Cortex of kidney (tissue), 1 donor: ENCODE measurements at places on chromosomes 13 and 19.

DNA sequence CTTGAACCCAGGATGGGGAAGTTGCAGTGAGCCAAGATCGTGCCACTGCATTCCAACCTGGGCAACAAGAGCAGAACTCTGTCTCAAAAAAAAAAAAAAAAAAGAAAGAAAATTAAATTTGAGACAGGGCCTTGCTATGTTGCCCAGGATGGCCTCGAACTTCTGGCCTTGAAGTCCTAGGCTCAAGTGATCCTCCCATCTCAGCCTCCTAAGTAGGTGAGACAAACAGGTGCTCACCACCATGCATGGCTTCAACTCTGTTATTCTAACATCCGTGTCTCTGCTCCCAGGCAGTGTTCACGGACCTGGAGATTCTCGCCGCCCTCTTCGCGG is 40.3 kb downstream of the PDE4A start:
- no peak for DNase-seq

DNA sequence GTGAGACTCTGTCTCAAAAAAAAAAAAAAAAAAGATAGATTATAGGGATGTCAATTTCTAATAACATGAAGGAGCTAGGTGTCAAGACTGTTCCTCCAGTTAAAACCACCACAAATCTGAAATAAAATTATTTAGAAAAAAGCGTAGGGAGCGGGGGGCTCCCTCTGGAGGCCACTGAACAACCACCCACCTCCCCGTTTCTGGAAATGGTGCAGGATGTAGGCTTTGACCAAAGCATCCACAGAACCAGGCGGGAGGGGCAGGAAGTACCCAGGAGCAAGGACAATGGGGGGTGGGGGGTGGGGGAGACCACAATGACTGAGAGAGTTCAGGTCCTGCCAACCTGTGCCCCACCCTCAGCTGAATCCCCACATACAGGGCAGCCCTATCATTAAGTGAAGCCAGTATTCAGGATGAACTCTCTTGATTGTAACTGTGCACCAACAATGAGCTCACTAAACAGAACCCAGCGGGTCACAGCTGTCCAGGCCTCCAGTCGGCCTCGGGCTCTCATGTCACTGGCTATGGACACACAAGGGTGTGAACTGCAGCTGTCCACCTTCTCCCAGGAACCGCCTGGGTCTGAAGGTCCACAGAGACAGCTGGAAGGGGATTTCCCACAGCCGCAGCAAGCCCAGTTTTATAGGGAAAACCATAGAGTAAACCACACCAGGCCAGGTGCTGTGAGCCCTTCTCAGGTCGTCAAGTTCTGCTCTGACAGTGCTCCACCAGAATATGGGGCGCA is 6.6 kb downstream of the ZSCAN18 start:
- no peak for DNase-seq

DNA sequence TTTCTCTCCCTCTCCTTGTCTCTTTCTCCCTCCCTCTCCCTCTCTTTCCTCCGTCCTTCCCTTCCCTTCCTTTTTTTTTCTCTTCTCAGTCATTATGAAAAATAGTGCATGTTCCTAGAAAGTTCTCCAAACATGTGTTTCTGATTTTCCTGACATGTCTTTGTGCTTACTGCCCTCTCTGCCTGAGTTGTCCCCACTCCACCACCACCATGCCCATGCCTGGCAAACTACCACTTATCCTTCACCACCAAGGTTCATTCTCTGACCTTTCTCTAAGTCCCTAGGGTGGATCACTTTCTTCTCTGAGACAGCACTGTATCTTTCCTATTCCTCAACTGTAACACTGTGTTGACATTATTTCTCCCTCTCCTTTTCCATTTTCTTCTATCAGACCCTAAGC is 98.2 kb downstream of the LACC1 start:
- DNase-seq, result no peak

DNA sequence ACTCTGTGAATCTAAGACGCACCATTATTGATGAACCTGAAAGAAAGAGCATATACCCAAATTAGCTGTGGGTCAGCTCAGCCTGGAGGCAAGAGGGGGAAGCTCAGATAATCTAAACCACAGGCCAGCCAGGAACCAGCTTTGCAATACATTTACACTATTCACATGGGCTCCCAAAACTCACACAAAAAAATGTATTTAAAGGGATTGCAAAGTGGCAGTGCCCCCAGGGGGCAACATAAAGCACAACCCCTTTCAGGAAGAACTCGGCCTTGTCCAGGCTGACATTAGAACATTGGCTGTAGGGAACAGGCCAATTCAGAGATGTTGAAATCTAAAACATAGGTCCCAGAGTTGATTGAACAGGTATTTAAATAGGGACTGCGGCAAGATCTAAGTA is 3.2 kb upstream of the PROZ start:
- DNase-seq, result no peak

- DNase-seq, result no peak
Measured at GRCh38 chr19:45087531-45087930, 5.4 kb upstream of the PPP1R37 start.

GRCh38 chr13:24459726-24460125 is 52.9 kb downstream of the PARP4 start:
- DNase-seq, result no peak

DNA sequence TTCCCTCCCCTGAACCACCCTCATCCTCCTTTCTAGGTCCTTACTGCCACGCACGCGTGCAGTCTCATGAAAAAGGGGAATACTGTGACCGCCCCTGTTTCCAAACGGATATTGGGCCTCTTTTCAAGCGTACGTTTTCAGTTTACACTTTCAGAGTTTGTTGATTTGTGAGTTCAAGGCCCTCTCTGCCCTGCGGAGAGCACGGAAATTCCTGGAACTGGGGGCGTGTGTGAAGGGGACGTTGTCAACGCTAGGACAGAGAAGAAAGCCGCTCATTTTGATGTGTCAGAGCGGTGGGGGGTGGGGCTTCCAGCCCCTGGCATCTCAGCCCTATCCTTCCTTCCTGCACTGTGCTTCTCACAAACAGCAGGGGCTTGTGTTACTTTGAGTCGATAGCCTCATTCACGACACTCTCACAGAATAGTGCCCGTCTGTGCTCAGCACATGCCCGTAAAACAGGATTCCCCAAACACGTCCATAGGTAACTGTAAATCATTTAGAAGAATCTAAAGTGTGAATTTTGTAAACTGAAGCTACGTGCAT is 137.6 kb upstream of the PEG3 start:
- no peak for DNase-seq

DNA sequence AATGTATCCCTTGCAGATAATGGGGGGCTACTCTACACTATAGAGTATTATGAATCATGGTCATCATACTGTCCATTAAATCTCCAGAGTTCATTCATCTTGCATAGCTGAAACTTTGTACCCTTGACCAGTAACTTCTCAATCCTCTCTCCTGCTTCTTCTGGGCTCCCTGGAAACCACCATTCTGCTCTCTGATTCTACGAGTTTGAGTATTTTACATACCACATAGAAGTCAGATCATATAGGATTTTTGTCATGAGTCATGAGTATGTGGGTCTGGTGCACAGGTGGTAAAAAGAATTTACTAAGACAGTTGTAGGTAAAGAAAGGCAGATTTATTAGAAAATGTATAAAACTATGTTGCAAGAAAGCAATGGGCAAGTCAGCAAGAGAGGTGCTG is 41.9 kb downstream of the WTIP start:
- DNase-seq, result no peak

GRCh38 chr19:51375504-51376221 is 3.2 kb upstream of the NKG7 start:
- no peak for DNase-seq

DNA sequence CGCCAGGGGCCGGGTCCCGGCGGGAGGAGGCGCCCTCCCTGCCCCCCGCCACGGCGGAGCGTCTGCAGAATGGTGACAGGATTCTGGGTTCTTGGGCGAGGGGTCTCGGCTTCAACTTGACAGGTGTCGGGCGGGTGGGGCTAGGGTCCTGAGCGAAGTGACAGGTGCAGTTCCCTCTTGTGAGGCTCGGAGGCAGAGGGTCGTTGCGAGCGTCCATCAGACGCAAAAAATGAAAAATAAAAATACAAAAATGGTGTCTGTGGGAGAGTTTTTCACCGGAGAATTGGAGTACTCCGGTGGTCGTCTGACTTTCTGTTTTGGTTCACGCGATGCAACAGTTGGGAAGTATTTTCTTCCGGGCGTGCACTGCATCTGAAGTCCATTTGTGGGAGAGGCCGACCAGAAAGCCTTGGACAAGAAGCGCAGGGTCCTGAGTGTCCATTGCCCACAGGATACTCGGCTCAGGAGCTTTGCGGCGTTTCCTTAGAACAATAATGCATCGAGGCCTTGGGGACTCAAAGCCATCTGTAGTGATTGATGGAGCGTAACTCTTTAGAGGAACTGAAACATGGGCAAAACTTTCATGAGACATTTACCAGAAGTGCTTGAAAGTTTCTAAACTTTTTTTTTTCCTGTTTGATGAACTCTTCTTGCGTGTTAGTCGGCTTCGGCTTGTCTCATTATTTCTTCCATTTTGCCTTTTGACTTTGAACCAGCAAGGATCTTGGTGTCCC is 759 bp downstream of the RB1 start:
- no peak for DNase-seq

GRCh38 chr19:41872775-41873647 is 4.1 kb upstream of the CD79A start:
- no peak for DNase-seq
